ENCODE measurements at places on chromosomes 13 and 19.

DNA sequence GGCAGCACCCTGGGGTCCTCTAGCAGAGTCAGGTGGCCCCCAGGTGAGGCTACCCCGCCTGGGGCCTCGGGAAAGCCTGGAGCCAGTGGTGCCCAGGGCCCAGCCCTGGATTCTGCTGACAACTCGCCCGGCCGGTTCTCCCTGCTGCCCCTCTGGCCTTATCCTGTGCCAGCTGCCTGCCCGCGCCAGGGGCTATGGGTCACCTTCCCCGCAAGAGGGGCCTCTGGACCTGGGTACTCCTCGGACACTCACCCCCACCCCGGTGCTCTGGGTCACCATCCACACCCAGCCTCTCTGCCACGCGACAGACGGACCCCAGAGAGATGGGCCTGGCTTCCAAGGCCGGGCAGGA, 24.0 kb downstream of the ZBTB7A start:
- DNase-seq = no peak

GRCh38 chr13:63304497-63304896, 1888.8 kb upstream of the PCDH20 start:
- no peak for DNase-seq

- DNase-seq = no peak
Observed at GRCh38 chr13:59750860-59751259, 412.9 kb downstream of the DIAPH3 start.

GRCh38 chr13:92842145-92842544, 384.5 kb upstream of the GPC6 start:
- no peak for DNase-seq

DNA sequence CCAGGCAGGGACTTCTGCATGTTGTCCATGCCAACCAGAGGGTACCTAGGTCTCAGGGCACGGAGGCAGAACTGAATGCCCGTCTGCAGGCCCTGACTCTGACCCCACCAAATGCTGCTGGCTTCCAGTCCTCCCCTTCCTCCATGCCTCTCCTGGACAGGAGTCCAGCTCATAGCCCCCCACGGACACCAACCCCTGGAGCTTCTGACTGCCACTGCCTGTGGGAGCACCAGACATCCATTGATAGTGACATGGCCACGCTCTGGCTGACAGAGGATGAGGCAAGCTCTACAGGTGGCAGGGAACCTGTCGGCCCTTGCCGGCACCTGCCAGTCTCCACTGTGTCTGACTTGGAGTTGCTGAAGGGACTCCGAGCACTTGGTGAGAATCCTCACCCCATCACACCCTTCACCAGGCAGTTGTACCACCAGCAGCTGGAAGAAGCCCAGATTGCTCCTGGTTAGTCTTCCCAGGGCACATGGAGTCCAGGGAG, 1.8 kb downstream of the ANKLE1 start:
- no peak for DNase-seq

- DNase-seq = peak; percentile 25
Observed at GRCh38 chr19:10699650-10700335, 1.4 kb upstream of the QTRT1 start.

GRCh38 chr13:111955412-111956065, 111.4 kb upstream of the SOX1 start:
- DNase-seq = no peak

GRCh38 chr13:77699059-77699680, 1.7 kb downstream of the SLAIN1 start:
- DNase-seq = no peak

DNA sequence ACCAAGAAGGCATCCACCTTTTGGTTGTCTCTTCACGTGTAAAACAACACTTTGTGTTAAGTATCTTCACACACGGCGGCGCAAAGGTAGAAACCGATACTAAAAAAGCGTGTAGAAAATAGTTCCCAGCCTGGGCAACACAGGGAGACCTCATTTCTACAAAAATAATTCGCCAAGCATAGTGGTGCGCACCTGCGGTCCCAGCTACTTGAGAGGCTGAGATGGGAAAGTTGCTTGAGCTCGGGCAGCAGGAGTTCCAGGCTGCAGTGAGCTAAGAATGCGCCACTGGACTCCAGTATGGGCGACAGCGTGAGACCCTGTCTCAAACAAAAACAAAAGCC, 573 bp upstream of the ERCC5 start:
- DNase-seq = no peak

DNA sequence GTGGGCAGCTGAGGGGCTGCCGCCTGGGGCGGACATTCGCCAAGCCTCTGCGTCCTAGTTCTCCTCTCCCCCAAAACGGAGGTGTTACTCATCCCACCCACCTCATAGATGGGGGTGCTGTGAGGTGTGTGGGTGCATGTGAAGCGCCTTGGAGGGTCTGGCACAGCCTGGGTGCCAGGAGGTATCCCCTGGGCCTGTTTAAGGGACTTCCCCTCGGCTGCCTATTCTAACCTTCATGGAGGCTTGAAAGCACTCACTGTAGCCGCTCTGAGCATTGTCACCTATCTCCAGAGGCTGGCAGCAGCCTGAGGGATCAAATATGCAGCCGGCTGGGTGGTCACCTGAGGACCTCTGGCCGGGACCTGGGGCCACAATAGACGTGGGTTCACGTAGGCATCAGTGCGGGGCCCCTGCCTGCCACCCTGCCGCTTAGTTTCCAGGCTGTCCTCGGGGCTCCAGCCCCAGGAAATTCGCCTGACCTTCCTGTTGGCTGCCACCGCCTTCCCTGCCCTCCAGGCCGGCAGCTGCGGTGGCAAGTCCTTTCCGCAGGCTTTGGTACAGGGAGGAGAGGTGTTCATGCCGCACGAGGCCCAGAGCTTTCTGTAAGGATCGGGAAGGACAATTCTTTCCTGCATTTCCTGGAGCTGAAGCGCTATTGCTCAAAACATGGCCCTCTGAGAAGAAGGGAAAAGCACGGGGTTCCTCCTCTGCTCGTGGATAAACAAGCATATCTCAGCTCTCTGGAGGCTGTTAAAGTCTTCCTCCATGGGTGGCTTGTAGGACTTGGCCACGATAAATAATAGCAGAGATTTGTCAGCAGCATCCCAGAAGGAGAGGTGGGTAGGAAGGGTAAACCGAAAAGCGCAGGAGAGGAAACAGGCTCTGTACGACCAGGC, 4.6 kb downstream of the COL4A2 start:
- DNase-seq = no peak

- no peak for DNase-seq
Observed at GRCh38 chr13:79725841-79726240, 244.9 kb downstream of the NDFIP2 start.

DNA sequence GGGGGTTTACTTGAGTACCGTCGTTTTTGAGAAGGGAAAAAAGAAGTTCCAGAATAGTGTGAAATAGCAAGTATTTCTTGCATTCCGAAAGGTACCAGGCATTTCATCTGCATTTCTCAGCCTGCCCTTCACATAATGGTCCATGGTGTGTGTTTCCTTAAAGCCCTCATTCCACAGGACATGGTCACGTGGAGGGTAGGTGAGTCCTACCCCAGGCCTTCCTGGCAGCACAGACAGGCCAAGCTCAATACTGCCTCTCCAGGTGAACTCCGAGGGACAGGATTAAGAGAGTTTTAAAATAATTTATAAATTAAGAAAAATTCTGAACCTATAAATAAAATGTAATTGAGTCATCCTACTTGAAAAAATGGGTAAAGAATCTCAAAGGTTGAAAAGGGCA, 64.7 kb downstream of the TNFRSF19 start:
- DNase-seq = no peak

- DNase-seq = no peak
Observed at GRCh38 chr19:28864024-28864503, 348.9 kb downstream of the UQCRFS1 start.

DNA sequence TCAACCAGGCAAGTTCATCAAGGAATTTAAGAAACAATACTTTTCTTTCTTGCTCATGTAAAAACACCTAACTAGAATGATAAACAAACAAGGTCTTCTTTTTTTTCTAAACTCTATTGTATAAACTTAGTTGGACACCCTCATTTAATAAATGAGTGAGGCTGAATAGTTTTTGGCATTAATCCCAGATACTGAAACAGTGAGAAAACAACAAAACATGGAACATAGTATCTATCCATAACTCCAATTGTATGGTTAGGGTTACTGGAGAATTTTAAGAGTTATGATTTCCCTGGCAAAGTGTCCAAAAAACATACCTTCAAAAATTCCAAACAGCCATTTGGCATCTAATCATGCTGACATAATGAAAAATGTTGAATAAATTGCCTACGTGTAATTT, 5.8 kb upstream of the POMP start:
- no peak for DNase-seq

DNA sequence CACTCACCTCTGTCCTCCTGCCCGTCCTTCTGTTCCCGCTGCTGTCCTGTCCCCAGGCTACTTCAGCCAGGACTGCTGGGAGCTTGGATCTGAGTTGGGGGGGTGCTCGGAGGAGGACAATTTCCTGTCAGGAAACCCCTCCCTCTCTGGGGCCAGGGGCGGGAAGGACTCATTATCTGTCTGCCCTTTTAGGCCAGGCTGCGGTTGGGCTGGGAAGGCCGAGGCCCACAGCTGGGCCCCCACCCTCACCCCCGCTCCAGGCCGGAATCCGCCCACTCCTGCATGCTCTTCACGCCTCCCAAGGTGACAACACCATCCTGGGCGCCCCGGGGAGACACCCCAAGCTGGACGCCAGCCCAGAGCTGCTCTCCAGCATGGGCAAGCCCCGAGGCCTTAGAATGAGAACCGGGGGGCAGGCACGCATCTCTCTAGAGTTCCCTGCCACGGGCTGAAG, at the start of gene EXOC3L2:
Gene EXOC3L2 (minus strand): TSS at position 74 of the 454 bp plus-strand sequence. CDS start 6,362 bp downstream, outside the sequence.
- no peak for DNase-seq

GRCh38 chr13:33636243-33636642, 181.7 kb upstream of the RFC3 start:
- no peak for DNase-seq

DNA sequence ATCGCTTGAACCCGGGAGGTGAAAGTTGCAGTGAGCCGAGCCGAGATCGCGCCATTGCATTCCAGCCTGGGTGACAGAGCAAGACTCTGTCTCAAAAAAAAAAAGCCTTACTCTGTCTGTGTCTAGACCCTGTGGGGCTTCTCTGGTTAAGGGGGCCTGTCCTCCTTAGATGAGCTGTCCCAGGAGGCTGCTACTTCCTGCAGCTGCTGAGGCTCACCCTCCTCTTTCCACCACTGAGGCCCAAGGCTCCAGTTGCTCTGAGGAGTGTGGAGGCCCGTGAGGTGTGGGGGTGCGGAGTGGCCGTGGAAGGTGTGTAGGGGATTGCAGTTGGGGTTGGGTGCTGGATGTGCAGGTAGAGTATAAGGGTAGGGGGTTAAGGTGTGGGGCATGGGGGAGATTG, 22.1 kb upstream of the RASA3 start:
- DNase-seq = no peak

GRCh38 chr13:29737061-29737460, 113.4 kb downstream of the UBL3 start:
- no peak for DNase-seq

- DNase-seq = no peak
Observed at GRCh38 chr19:1274852-1275259, 474 bp upstream of the FAM174C start.

- no peak for DNase-seq
Observed at GRCh38 chr13:101291206-101291605, 125.1 kb downstream of the NALCN start.

- no peak for DNase-seq
Observed at GRCh38 chr19:17743874-17744580, 7.2 kb upstream of the FCHO1 start.

DNA sequence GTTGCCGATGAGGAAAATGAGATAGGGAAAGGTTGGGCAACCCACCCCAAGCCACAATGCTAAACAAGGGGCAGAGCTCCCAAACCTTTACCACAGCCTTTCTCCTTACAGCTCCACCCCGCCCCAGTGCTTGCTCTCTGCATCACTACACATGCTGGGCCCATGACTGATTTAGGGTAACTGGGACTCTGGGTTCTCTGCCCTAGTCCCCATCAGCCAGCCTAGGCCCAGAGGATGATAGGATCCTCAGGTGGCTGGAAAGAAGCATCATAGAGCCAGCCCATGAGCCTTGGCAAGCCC, 11.6 kb downstream of the C19orf47 start:
- DNase-seq = no peak

DNA sequence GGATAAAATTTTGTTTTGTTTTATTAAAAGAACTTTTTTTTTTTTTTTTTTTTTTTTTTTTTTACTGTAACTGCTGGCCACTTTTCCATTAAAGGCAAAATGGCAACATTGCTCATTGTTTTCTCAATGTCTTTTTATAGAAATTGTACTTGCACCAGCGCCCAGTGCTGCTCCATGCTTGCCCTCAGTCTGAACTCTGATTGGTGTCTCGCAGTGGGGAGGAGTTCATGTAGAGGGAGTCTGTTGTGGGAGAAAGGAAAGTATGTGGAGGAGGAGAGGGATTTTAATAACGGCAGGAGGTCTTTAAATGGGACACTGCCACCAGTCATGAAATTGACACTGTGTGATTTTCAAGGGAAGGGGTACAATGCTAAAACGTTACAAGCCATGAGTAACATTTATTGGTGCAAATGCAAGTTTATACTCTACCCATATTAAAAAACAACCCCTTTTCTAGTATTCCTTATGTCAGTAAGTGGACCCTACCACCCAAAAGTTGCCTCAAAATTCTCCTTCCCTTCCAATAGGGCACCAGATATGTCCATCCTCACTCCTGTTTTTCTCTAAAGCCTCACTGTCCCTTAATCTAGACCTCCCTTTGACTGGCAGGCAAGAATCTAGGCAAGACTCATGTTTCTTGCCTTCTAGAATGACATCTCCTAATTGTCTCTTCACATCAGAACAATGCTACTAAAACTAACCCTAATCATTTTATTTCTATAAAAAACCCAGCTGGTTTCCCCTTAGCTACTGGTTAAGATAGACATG, 3.2 kb downstream of the RASL11A start:
- DNase-seq = no peak

GRCh38 chr19:41023193-41023592, 32.1 kb downstream of the CYP2B6 start:
- DNase-seq = no peak

DNA sequence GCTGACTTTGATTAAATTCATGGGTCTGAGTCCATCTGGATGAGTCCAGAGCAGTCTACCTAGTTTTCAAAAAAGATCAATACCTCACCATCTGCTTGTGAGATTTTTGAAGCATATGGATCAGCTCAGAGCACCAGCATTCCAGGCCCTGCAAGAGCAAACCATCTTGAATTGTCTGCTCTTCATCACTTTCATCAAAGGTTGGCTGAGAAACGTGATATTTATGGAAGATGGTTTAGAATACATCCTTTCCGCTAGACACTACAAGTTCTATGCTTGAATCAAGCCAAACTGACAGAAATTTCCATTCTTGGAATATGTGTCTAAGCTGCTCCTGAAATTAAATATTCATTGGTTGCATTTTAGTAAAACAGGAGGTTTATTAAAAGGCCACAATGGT, 190.3 kb downstream of the KCNRG start:
- no peak for DNase-seq

Measured in effector memory CD4-positive, alpha-beta T cell (primary cell).